GM04504 (cell line): ENCODE measurements at places on chromosomes 12 and 14.

DNA sequence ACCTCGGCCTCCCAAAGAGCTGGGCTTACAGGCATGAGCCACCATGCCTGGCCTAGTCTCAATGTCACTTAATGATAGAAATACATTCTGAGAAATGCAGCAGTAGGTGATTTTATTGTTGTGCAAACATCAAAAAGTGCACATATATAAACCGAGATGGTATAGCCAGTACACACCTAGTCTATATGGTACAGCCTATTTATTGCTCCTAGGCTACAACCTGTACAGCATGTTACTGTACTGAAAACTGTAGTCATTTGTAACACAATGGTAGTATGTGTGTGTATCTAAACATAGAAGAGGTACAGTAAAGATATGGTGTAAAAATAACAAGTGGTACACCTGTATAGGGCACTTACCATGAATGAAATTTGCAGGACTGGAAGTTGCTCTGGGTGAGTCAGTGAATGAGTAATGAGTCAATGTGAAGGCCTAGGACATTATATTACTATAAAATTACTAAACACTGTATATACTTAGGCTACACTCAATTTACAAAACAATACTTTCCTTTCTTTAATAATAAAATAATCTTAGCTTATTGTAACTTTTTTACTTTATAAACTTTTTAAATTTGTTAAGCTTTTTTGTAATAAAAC is 166.7 kb upstream of the SYT1 start:
- DNase-seq: no peak

DNA sequence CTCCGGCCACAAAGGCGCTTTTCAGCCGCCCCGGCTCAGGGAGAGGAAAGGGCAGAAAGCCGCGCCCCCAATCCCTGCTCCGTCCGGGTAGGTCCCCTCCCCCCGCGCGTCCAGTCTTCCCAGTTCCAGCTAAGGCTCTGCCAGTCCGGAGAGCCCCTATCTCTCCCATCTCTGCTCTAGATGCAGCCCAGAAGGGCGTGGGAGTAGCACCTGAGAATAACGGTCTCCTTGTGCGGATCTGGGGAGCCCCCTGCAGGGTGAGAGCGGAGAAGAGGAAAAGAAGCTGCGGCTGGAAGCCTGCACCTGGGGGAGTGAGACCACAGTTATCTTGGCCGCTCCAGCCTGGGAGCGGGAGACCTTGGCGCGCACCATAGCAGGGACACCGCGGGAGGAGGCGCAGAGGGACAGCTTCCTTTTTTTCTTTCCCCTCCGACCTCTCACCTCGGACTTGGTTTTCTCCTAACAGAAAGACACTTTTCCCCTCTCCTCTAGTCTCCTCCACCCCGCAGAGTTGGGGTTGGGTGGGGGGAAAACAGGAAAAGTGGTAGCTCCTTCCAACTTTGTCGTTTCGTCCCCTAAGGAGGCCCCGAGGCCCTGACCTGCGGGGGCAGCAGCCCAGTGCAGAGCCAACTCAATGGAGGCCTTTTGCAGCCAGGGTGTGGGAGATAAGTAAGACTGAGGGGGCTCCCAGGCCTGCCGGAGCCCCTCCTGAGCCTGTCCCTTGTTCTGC is 2.4 kb downstream of the DHH start:
- no peak for DNase-seq

DNA sequence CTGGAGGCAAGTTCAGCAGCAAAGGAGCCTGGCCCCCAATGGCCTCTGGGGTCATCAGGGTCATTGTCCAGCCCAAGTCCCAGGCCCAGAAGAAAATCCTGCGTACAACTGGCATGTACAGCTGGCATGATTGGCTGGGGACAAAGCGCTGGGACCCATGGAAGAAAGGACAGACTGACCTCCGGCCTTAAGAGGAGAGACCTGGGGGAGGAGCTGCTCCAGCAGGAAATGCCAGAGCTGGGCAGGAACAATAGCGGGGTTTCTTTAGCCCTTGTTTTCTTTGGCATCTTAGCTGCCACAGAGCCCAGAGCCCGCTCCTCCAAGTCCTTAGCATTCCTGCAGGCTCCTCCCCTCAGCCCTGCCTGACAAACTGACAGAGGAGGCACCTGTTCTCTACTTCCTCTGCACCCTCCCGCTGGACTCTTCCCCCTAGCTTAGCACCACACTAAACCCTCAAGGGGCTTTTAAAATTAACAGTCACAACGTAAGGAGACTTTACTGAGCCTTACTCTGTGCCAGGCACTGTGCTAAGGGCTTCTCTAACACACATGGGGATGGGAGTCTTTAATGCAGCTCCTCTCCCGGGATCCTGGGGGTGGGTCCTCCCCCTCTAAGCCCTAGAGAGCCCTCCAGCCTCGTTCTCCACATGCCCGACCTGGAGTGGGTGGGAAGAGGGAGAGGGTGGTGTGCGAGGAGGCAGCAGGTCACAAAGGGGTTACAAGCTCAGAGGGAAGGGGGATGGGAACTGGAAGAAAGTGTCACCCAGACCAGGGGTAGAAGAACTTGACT is 1.8 kb upstream of the AQP5 start:
- DNase-seq: no peak

DNA sequence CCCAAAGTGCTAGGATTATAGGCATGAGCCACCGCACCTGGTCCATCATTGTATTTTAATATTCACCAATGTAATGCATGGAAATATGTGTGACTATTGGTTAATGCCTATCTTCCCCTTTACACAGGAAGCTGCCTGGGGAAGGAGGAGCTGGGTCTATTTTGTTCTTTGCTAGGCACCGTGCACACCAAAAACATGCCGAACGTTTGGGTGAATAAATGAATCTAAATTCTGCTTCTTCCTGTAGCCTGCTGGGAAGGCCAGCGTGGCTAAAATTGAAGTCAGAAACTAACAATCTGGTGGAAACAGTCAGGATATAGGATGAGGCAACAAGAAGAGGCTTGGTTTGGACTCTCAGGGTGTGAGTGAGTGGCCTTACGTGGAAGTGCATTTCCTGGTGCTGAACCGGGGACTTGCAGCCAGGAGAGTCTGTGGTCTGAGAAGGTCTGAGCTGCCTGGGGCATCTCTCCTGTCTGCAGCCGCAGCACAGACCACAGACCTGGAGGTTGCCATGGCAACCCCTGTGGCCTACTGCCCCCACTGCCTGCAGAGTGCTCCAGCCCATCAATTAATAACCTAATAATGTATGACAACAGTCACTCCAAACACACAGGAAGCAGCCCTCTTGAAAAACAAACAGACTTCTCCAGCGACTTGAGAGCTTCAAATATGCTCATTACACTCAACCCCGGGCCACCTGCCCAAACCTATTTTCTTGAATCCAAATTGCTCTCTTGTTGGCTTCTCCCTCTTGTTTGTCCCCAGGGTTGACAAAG is 5.5 kb upstream of the GPR68 start:
- no peak for DNase-seq

DNA sequence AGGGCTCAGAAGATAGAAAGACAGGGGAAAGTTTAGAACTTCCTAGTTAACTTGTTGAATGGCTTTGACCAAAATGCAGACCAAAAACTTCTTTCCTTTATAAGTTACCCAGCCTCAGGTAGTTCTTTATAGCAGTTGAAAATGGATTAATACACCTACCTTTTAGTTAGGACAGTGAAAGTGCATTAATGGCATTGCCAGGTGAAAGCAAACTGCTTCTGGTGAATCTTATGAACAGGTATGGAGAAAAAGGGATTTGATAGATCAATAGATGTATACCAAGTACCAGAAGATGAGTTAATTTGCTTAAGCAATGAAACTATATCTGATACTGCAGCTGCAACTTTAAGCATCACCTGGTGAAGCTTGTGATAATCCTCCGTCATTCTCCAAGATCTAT is 14.2 kb upstream of the STYK1 start:
- DNase-seq: no peak

- no peak for DNase-seq
Observed at GRCh38 chr12:17652436-17652835, 437.6 kb downstream of the RERGL start.

DNA sequence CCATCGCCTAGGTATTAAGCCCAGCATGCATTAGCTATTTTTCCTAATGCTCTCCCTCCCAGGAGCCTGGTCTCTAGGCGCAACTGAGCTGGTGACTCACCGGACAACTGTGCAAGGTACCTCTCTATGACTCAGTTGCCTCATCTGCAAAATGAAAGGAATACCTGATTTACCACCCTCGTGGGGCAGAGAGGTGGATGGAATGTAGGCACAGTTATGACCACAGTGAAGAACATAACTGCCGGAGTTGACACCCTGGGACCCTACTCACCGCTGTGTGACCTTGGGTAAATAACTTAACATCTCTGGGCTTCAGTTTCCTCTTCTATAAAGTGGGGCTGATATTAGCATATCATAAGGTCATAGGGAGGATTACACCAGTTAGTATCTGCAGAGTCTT is 22.6 kb downstream of the BCL11B start:
- DNase-seq: no peak

DNA sequence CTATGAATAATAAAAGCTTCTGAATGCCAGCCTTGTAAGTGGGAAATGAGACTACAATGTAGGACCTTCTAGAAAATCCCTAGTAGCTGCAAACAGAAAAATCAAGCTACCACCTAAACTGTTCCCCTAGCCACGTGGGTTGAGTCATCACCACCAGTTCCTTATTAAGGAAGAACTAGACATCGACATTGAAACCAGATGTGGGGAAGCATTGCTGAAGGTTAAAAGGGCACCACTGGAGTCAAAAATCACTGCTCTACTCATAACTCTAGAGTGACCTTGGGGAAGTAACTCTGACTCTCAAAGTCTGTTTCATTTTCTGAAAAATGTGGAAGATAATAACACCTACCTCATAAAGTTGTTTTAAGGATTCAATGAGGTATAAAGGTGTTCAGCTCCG is 9.4 kb upstream of the CNIH1 start:
- peak; percentile 48 for DNase-seq

DNA sequence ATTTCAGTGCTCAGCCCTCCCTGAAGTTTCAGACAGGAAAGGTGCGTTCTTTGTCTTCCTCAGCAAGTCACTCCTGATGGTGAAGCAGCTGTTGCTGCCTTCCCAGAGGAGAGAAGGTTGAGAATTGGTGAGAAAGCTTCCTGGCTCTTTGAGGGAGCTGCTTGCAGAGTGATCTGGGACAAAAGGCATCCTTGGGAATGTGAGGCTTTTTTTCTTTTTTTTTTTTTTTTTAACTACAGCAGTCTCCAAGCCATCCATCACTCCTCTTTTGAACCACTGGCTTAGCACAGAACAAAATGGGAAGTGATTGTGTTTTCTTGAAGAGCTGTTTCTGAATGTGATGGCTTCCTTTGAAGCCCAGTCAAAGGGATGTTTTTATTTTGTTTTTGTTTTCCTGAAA is 120.4 kb upstream of the LRIG3 start:
- peak; percentile 83 for DNase-seq

GRCh38 chr14:105144026-105144665 is 24.4 kb downstream of the JAG2 start:
- no peak for DNase-seq

GRCh38 chr12:27553941-27554340 is 29.9 kb downstream of the PPFIBP1 start:
- no peak for DNase-seq

DNA sequence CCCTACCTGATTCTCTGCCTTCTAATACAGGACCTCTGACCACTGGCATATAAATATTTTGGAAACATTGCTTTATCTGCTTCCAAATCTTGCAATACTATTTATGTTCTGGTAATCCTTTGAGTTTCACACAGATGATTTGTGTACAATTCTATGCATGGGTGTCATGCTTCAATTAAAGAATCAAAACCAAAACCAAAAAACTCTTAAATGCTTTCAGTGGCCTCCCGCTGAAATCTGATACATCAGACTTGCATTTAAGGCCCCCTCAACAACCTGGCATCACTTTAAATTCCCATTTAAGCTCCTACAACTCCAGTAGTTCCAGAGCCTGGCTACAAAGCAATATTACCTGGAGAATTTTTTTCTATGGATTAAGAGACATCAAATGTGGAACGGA is 221.7 kb upstream of the NAV3 start:
- no peak for DNase-seq

DNA sequence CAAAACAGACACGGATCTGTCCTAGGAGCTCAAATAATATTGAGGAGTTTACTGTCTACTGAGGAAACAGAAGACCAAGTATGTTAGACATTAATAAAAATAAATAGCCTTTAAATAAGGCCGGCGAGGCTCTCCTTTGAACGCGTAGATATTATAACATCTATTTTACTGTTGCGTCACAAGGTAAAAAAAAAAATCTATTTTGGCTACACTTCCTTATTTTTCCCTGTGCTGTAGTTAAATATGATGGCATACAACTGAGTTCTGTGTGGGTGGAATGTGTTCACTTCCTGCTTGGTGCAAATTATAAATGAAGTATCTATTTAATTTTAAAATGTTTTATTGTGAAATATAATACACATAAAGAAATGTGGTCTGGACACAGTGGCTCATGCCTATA is 17.2 kb upstream of the RAD52 start:
- no peak for DNase-seq

DNA sequence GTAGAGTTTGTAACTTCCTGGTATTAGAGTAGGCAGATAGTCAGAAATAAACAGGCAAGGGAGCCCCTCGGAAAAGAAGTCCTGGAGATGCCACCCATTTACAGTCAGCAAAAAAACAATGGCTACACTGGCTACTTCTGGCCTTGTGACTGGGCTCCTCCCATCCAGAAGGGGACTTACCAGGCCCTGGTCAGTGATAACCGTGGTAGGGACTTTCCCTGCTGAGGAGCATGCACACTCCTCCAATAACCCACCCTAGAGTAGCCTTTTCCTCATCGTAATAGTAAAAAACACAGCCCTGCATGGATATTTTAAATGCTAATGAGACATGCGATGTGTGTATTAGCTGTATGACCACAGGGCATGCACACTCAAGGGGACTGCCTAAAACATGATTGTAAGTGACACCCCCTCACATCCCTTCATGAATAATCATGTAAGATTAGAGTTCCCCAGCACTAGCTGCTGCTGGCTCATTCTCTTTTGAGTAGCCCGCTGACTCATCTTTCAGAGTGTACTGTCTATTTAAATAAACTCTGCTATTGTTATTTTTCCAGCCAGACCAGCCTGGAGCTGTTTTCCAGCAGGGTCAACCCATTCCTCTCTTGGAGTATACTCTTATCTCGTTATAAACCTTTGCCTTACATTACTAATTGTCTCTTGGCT is 413.8 kb upstream of the TMTC1 start:
- DNase-seq: no peak

DNA sequence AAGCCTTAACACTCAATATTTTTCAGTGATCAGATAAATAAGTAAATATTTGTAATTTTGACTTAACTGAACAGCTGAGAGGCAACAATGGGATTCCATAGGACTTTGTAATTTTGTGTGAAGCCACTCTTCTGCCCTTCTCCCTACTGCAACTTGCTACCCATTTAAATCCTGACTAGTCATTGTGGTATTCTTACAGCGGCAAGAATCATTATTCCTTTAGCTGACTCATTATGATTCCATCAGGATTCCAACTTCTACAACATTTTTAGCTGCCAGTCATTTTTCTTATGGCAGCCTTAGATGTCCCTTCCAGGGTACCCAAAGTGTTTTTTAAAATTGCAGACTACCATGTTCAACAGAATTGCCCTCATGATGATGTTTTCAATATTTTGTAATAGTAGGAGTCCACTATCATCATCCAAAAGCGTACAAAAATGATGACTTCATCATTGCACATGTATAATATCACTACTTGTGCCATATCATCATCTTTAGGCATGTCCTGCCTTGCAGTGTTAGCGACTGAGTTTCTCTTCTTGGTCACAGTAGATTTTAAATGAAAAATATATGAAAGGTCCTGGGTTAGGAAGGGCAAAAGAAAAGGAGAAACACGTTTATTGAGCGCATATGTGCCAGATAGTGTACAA is 5.1 kb upstream of the MAGOHB start:
- DNase-seq: peak; percentile 64

- no peak for DNase-seq
Observed at GRCh38 chr12:52903855-52904508, 894 bp downstream of the KRT8 start.
